ENCODE measurements at places on chromosomes 16 and 17. TPM values are rescaled to one million over a fixed set of nuclear protein-coding genes. Genes with fewer than 3 reads are reported as not detected.

Gene PIPOX
- not detected for total RNA-seq

Gene TP53TG3C
- total RNA-seq = not detected

Gene KRTAP3-1
- not detected for total RNA-seq

Gene KRTAP2-2
- not detected for total RNA-seq

Gene VTN
- total RNA-seq = not detected

Gene CLDN7
- 11.3 TPM for total RNA-seq

Gene CD79B
- total RNA-seq = not detected

Gene GH1
- not detected for total RNA-seq

Gene NPIPA5
- total RNA-seq = 2.1 TPM

Gene TCAP
- 0.30 TPM for total RNA-seq

Gene PMP22
- 43.0 TPM for total RNA-seq

Gene B9D1
- 29.9 TPM for total RNA-seq

Gene IKZF3
- total RNA-seq = not detected
